ENCODE measurements at places on chromosomes 7 and 10.

- DNase-seq = peak; percentile 51
Observed at GRCh38 chr10:97759158-97759887, 12.5 kb downstream of the SFRP5 start.

- no peak for DNase-seq
Observed at GRCh38 chr10:61363006-61363405, 90.2 kb downstream of the TMEM26 start.

DNA sequence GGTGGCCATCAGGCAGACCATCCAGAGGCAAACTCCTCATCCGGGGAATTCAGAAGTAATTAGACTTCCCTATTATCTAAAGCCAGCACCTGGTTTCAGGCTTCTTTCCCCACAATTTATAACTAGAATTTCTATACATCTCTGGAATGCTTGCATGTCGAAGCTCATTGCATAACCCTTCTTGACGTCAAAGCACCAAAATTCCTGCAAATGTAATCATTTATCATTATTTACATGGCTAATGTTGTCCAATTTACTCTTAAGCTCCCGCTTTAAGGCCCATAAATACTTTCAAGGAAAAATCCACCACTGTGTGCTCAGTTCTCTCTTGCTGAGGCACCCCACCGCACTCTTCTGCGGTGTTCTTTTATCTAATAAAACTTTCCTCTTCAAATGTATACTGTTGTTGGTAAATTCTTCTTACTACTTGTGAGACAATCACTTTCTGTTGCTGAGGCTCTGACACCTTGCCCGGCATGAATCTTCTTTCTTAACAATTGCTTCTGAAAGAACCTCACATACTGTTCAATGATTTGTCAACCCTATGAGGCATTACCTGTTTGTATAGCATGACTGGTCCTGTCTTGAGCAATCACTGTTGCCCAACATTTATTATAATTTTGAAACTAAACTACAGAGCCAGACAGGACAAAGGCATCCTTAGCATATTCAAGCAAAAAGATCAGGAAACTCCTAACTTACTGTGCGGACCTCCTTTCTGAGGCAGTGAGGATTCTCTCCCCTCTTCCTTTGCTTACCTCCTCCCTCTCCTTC lies 17.4 kb upstream of the GPR141 start:
- no peak for DNase-seq

GRCh38 chr7:39623732-39624441 lies 515 bp downstream of the RALA start:
- DNase-seq = no peak

DNA sequence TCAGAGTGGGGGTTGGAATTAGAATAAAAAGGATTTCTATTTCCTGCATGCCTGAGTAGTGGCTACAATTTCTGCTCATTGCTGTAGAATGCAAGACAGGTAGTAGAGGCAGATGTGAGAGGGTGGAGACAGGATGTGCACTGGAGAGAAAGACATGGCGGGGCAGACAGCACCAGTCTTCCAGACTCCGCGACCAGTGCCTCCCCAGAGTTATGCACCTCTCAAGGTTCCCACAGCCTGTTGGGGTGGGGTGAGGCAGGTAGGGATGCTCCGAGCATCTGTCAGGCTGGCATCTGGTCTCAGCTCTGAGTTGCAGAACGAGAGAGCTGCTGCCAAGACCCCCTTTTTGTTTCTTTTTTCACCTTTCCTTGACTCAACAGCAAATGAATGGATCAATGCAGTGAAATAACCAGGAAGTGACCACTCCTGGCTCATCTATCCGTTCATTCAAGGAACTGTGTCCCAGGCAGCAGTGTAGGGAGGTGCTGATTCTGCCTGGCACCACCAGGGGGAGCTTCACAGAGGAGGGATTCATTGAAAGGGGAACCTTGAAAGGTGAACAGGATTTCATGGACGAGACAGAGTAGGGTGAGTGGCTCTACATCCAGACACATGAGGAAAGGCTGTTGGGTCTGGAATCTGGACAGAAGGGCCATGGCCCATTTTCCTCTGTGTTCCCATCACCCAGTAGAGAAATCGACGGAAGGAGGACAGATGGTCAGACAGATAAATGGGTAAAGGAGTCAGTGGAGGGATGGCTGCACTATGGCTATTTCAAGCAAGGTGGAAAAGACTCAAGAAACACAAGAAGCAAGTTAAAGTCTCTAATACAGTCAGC lies 17.2 kb upstream of the SLC18A3 start:
- DNase-seq = peak; percentile 54

GRCh38 chr7:79282070-79282694 lies 171.3 kb downstream of the MAGI2 start:
- no peak for DNase-seq

DNA sequence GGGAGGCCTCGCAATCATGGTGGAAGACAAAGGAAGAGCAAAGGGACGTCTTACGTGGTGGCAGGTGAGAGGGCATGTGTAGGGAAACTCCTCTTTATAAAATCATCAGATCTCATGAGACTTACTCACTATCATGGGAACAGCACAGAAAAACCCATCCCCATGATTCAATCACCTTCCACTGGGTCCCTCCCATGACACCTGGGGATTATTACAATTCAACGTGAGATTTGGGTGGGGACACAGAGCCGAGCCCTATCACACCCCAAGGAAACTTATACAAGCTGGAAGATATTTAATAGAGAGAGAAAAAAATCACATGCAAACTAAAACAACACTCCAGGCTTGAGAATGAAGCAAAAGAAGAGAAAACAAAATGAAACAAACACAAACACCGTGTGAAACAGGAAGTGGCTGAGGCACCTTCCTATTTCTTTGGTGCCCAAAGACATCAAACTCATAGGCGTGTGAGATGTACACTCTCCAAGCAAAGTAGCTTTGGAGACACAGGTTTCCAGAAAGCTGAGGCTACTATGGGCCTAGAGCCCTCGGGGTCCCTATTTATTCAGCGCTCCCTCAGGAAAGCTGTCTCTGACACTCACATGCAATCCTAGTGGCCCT lies 97.2 kb downstream of the PRKCQ start:
- no peak for DNase-seq

DNA sequence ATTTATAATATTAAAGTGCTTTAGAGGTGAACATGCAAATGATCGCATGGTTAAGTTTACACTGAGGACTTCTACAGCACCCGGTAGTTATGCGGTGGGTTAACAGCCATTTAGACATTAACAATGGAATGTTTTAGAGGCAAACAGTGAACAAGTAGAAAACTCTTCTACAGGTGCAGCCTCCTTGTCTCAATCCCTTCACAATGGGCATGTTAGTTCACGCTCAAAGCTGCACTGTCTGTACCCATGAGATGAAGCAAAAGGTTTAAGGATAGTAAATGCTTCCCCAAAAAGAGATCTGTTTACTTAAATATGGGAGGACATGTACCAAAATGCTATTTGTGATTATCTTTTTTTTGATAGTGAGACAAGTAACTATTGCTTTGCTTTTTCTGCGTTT lies 25.1 kb downstream of the PUS7 start:
- no peak for DNase-seq

DNA sequence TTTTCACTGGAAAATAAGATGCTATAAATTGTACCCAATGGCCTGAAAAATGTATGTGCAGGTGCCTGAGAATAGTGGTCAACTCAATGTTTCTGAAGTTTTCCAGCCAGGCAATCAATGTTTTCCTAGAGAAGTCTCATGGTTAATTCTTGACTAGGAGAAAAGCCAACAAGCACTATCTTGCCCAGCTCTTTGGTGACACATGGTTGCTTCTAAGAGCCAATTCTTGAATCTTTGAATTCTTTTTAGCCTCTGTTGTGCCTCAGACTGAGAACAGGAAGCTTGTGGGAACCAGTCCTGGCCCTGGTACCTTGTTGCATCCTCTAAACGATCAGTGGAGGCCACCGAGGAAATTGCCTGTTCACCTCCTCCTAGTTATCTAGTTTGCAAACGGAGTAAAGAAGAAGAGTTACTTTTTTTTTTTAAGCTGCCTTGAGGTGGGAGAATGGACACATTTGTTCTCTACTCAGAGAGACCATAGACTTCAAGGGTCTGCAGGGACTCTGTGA lies 144.0 kb upstream of the MKLN1 start:
- DNase-seq = peak; percentile 26

DNA sequence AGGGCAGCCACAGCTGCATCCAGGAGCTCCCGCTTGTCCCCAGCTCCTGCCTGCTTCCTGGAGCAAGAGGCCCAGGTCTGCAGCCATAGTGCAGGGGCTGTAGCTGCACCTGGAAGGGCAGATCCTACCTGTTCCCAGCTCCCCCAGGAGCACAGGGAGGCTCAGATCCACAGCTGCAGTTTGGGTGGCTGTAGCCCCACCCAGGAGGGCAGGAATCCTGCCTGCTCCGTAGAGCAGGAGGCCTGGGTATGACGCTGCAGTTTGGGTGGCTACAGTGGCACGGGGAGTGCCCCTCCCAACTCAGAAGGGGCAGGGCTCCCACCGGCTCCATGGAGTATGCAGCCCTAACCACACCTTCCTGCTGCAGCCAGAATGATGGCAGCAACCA lies 26.7 kb upstream of the CDCA7L start:
- no peak for DNase-seq

- DNase-seq = no peak
Observed at GRCh38 chr7:41339913-41340676, 362.8 kb downstream of the INHBA start.

GRCh38 chr10:129193148-129193547 lies 273.9 kb upstream of the MGMT start:
- no peak for DNase-seq

DNA sequence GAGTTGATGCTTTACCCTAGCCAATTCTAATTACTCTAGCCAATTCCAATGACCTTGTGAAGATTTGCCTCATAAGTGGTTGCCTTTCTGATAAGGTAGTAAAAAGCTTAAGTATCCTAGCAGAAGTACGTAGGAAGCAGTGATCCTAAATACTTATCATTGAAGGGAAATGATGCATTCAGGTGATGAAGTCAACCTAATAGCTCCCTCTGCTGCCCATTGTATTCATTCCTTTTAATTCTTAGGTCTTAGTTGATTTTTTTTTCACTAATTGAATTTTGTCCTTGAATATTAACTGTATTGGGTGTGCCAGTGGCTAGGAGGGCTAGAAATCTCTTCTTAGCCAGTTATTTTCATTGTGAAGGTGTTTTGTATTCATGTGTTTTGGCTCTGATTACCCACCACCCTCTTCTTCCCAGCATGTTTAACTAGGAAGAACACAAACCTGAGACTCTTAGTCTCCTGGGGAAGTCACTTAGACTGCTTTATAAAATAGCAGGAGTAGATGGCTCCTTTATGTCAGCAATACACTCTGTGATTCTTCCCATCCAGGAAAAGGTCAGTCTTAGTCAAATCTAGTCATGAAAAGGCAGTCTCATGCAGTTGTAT lies 46.3 kb downstream of the PLEKHA8 start:
- no peak for DNase-seq

DNA sequence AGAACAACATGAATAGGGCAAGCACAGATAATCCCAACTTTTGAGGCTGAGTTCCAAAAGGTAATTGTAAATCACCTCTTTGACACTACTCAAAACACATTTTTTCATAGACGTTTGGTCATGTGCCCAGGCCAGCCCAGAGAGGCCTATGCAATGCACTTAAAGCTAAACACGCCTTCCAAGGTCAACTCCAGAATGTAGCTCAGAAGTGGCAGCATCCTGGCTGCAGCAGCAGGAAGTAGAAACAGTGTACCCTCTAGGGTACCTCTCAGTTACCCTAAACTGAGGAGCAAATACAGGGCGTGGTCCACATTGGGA lies 58.7 kb downstream of the OSBPL3 start:
- no peak for DNase-seq

DNA sequence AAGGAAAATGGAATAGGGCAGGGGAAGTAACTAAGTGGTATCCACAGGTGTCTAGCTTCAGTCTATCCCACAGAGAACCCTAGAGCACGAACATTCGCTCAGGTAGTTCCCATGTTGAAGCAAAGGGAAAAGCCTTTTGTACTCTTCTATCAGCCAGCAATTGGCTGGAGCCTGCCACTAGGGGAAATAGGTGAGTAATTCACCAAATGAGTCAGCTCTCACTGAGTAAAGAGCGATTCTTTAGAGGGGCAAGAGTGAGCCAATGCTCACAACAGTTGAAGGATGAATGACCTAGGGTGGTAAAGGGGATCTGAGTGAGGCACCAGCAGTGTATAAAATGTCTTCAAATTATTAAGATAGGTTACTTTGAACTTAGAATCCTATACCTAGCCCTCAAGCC lies 94.1 kb upstream of the ZNF800 start:
- DNase-seq = no peak

DNA sequence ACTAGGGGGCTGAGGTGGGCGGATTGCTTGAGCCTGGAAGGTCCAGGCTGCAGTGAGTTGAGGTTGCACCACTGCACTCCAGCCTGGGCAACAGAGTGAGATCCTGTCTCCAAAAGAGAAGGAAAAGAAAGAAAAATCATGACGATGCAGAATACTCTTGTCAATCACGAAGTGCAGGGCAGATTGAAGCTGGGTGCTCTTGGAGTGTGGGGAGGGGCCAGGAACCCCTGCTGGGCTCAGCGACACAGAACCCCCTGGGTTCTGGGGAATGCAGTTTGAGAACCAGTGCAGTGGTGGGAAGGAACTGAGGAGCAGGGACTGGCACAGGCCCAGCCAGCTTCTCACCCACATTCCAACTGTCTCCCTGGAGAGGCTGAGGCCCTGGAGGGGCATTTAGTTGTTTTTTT lies 10.8 kb upstream of the INTS1 start:
- no peak for DNase-seq

GRCh38 chr10:65291286-65291685 lies 1634.5 kb upstream of the LRRTM3 start:
- DNase-seq = no peak

GRCh38 chr10:129919358-129919757 lies 44.7 kb downstream of the EBF3 start:
- no peak for DNase-seq

- DNase-seq = no peak
Observed at GRCh38 chr7:157621131-157621681, 284.4 kb downstream of the DNAJB6 start.

DNA sequence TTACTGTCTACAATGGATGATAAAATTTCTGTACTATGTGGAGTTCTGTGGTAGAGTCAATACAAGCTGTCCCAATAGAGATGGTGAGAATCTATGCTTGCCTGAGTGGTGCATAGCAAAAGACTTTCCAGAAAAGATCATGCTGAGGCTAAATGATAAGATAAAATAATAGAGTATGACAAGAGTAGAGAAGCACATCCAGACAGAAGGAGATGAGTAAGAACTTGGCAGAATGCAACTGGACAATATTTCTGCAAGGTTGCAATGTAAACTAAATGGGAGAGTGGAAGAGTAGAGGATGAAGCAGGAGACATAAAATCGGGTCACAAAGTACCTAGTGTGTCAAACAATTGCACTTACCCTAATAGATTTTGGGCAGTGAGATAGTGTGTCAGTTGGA lies 347.6 kb downstream of the MDFIC start:
- no peak for DNase-seq

GRCh38 chr10:91146146-91146545 lies 74.3 kb upstream of the PCGF5 start:
- DNase-seq = no peak

- no peak for DNase-seq
Observed at GRCh38 chr7:38171623-38172391, 6.2 kb upstream of the STARD3NL start.

Data from activated CD8-positive, alpha-beta memory T cell treated with anti-CD3 and anti-CD28 coated beads, Interleukin-2, amount 50 U/mL, for 4 hours (primary cell).